ENCODE measurements at places on chromosomes 13 and 19.

DNA sequence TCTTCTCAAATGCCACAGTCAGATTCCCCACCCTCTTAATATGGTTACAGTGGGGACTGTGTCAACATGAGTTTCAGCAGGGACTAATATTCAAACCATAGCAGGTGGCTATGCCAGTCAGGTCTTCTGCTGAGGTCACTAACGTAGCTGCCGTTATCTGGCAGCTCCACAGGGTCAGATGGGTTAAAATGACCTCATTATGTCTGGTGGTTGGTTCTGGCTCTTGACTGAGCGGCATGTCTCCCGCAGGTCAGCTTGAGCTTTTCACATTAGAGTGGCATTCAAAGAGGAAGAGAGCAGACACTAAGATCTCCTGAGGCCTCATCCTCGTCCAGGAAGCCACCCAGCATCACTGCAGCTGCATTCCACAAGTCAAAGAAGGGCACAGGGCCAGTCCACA, 21.4 kb upstream of the IPO5 start:
- DNase-seq, result no peak

DNA sequence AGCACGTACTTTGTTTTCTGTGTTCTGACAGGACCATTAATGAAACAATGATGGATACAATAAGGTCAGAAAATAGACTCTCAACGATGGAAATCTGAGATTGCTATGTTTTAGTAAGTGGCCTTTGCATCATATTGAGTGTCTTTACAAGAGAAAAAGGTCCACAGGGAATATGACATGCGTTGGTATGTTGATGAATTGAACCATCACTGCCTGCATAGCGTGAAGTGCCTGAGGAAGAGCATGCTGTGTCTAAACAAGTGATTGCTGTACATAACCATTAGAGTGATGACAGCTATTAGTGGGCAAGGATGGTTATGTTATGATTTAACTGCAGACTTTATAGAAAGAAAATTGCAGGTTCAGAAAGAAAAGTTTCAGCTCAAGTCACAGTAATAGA, 623.2 kb downstream of the SLITRK5 start:
- DNase-seq, result no peak

DNA sequence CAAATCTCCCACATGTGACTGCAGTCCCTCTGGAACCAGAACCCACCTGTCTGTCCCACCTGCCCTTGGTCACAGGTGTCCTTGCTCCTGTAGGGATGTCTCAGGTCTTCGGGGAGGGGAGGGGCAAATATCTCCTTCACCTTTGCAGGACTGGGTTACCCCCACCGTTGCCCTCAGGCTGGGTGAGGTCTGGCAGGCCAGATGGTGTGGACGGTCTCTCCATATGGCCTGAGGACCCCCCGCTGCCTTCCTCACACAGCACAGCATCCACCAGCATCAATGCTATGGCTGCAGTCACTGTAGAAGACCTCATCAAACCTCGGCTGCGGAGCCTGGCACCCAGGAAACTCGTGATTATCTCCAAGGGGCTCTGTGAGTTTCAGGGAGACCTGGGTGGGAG, 10.0 kb downstream of the SLC5A5 start:
- no peak for DNase-seq

DNA sequence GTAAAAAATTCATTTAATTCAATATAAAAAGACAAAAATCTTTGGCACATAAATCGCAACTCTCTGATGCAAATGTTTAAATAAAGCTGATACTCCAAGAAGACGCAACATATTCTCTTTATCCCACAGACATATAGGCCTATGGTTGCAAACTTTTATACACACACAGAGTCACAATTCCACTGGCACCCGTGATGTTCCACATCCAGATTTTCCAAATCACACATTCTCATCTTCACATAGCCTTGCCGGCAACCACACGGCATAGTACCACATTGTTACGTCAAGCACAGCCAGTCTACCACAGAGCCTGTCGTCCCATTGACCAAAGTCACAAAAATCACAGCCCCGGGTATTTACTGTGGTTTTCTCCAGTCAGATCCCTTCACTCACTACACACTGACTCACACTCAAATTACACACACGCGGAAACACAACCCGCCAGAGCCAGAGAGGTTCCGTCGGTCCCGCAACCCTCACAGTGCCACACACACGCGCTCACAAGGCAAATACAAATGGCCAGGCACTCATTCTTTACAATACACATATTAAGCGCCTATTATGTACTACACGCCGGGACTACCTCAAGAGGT, 546 bp upstream of the ZNF546 start:
- DNase-seq, result no peak

GRCh38 chr19:54136864-54137698, 481 bp upstream of the CNOT3 start:
- DNase-seq, result peak; percentile 97

- DNase-seq, result no peak
These were observed 11.8 kb downstream of the IFNL1 start for GRCh38 chr19:39307822-39308530.

- no peak for DNase-seq
These were observed 2049.5 kb upstream of the PRR20A start for GRCh38 chr13:55091172-55091571.

DNA sequence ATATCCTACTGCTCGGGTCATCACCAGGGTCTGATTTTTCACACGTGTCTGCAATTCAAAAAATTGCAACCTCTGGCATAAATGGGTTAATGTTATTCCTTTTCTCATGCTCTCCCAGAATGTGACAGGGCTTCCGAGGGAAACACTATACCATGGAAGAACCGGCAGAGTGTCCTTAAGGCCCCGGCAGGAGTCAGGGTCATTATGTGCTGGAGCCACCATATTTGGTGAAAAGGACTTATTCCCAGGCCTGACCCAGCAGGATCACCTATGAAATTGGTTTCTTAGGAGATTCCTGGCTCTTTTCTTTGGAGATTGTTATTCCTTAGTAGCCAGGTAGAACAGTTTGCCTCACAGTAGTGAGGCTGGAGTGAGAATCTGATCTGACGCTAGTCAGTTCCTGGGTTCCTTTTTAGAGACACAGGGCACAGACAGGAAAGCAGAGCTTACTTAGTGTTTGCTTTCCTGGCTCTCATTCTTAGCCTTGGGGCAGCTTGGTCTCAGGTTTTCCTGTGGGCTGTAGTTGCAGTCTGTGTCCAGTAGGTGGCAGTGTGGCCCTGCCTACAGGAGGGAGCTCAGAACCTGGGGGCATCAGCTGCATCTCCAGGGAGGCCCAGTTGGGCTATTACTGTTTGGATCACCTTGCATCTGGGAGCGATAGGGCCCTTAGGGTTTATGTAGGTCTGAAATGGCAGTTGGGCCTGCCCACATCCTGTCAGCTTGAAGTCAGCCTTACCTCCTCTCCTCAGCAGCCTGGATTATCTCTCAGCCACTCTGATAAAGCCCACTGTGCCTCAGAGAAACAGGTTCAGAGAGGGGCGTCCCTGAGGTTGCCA, 12.4 kb downstream of the SNRNP70 start:
- peak; percentile 79 for DNase-seq

- no peak for DNase-seq
These were observed 40.7 kb downstream of the RB1 start for GRCh38 chr13:48344264-48344663.

GRCh38 chr19:20565321-20566018, at the start of gene ZNF737:
Gene ZNF737, minus strand, starts transcription at chr19:20565781. Its CDS starts 141 bp downstream, at chr19:20565640.
- DNase-seq, result peak; percentile 84

DNA sequence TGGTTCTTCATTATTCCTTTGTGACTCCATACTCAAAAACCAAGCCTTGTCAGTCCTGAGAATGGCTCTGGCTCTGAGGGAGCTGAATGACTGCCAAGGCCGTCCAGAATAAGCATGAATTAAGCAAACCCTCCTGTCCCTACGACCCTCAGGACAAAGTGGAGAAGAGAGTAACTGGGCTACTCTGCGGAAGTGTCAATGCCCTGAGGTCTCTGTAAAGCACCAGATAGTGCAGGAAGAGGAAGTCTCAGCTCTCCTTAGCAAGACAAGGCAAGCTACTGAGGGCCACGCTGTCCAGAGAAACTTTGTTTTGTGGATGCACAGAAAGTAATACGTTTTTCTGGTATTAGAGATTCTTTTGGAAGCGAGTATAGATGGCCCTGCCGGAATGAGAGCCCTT, 94.1 kb downstream of the RNASEH2B start:
- no peak for DNase-seq
